GM10248 (cell line): ENCODE measurements at places on chromosomes 16 and 17.

DNA sequence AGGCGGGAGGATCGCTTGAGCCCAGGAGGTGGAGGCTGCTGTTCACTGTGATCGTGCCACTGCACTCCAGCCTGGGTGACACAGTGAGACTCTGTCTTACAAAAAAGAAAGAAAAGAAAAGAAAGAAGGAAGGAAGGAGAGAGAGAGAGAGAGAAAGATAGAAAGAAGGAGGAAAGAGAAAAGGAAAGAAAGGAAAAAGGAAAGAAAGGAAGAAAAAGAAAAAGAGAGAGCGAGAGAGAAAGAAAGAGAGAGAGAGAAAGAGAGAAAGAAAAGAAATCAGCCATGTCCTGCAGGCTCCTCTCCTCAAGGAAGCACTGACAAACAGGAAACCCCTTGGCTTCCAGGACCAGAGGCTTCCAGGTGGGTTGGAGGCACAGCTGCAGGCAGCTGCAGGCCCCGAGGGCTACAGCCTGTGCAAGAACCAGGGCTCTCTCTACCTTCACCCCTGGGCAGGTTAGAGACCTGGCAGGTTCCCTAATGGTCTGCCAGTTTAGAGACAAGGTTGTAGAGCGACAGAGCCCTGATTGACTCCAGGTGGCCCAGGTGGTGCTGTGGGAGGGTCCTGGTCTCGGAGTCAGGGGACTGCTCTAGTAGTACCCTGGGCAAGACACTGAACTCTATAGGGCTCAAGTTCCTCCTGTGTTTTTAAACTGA lies 53.8 kb downstream of the PECAM1 start:
- no peak for DNase-seq

DNA sequence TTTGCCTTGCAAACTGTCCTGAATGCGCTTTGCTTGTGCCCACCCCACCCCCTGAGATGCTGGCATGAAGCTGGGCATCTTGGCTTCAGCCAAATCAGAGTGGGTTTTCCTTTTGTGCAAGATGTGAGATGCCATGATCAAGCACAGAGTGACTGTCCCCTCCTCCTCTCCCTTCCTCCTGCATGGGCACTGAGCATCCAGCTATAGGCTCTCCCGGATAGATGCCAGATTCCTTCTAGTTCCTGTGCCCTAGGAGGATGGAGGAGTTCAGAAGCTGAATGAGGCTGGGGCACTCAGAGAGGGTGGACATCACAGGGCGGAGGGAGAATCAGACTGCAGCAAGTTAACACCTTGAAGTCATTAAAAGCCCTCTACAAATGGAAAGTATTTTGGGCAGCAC lies 384.1 kb upstream of the CCL2 start:
- no peak for DNase-seq

GRCh38 chr16:74556375-74556922 lies 50.5 kb downstream of the GLG1 start:
- no peak for DNase-seq

- no peak for DNase-seq
Observed at GRCh38 chr16:65119901-65120401, 1.9 kb downstream of the CDH11 start.

- no peak for DNase-seq
Observed at GRCh38 chr17:50027881-50028735, 27.8 kb upstream of the ITGA3 start.

DNA sequence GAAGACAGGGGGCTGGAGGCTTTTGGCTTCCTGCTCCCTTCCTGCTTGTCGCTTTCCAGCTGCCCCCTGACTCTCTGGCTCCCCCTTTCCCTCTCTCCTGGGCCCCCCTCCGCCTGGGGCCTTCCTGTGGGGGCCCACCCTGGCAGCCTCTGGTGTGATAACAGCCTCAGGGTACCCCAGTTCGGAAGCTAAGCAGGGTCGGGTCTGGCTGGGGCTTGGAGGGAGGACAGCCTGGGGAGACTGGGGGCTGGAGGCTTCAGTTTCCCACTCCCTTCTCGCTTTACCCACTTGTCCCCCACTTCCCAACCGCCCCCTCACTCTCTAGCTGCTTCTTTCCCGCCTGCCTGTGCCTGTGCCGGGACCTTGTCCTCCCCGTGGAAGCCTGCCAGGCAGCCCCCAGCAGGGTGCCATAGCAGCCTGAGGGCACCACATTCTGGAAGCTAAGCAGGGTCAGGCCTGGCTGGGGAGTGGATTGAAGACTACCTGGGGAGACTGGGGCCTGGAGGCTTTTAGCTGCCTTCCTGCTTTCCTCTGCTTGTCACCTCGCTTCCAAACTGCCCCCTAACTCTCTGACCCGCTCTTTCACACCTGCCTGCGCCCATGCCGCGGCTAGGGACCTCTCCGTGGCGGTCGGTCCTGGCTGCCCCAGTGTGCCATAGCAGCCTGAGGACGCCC lies 2275.5 kb downstream of the TP53TG3F start:
- DNase-seq = peak; percentile 6

DNA sequence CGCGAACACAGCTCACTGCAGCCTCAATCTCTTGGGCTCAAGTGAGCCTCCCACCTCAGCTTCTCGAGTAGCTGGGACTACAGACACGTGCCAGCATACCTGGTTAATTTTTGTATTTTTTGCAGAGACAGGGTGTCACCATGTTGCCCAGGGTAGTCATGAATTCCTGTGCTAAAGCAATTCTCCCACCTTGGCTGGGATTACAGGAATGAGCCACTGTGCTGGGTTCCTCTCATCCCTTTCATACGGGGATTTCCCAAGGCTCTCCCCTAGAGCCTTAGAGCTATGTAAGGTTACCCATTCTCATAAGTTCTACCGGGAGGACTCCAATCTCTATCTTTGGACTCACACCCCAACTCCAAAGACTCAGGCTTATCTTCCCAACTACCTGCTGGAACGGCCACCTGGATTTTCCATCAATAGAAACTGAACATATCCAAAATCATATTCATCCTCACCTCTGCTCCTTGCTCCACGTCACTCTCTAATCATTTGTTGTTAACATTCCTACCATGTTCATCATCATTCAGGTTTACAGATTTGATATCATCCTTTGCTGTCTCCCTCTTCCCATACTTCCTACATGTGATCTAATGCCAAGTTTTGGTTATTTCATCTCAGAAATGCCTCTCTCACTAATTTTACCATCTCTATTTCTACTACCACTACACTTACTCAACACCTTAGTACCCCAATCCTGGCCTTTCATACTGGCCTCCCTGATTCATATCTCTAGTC lies 92.5 kb downstream of the NCOR1 start:
- no peak for DNase-seq

- DNase-seq = no peak
Observed at GRCh38 chr16:65754820-65755691, 611.4 kb upstream of the CDH5 start.

DNA sequence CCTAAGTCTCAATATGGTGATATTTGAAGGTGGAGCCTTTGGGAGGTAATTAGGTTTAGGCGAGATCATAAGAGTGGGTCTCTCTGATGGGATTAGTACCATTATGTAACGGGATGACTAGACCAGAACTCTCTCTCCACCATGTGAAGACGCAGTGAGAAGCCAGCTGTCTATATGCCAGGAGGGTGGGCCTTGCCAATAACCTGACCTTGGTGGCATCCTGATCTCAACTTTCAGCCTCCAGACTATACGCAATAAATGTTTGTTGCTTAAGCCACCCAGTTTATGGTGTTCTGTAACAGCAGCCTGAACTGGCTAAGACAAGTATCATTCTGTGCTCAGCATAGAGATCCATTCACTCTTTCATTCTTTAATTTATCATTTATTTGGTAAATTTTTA lies 167.2 kb upstream of the CDH11 start:
- no peak for DNase-seq

GRCh38 chr17:79461041-79461440 lies 149.8 kb downstream of the RBFOX3 start:
- no peak for DNase-seq

GRCh38 chr17:72862276-72862999 lies 230.1 kb downstream of the SLC39A11 start:
- no peak for DNase-seq

DNA sequence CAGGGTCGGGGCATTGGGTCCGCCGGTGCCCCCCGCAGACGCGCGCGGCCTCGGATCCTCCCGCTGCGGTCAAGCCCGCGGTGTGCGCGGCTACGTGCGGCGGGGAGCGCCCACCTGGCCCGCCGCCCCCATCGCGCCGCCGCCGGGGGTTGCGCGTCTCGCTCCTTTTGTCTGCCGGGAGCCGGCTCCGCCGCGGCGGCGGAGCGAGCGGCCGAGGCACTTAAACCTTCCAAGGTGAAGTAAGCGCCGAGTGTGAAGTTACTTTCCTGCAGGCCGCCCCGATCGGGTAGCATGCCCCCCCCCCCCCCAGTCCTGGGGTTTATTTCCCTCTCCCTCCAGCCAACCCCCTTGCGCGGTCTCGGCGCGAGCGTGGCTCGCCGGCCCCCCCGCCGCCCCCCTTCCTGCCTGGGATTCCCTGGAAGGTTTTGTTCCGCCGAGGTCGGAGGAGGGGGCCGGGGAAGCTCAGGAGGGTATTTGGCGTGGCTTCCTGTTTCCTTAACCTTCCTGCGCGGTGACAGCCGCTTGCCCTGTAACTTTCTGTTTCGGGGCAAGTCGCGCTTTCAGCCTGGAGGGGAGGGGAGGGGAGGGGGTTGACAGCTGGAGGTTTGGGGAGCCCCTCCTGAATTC lies 56.6 kb upstream of the GSE1 start:
- peak; percentile 77 for DNase-seq

DNA sequence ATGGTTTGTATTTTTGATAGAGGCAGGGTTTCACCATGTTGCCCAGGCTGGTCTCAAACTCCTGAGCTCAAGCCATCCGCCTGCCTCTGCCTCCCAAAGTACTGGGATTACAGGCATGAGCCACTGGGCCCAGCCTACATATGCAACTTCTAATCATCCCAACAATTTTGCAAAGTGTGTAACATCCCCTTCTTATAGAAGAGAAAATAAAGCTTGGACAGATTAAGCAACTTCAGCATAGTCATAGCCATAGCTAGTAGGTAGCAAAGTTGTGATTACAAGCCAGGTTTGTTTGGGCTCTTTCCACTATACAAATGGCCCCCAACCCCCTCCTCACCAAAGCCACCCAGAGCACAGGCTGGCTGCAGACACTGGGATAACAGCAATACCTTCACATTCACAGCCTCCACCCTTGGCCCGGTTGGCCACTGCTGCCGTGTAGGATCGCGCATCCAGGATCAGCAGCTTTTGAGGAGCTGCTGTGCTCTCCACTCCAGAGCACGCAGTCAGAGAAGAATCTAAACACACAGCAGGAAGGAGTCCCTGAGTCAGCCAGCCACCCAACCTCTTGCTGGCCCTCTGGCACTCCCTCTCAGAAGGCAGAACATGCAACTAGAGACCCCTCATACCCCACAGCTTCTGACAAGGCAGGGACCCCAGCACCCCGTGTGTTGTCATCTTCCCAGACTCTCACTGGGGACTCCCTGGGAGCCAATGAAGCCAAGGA lies 7.9 kb downstream of the MTMR4 start:
- no peak for DNase-seq

DNA sequence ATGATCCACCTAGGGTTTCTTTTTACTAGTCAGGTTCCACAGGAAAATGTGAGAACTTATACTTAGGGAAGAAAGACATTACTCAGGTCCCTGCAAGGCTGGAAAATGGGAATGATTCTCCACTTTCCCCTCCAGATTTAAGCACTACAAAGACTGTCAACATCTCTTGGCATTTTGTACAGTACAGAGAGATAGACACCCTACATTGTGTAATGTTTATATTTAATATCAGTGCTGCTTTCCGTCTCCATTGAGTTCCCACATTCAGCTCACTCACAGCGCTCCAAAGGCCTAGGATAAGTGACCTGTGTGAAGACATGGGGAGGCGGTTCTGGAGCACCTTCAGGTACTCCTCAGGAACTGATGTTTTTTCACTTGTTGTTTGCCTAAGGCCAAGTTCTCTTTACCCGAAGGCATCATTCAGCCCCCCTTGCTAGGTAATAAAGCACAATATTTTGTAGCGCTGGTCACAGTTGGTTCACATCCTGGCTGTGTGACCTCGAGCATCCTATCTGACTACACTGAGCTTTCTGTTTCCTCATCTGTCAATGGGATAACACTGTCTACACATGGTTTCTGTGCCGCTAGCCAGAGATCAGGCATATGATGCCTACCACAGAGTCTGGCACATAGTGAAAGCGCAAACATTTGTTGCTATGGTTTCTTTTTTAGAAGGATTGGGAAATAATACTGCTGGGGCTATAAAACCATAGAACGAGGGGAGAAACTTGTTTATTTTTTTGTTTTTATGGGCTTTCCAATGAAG lies 226.6 kb downstream of the ZFHX3 start:
- DNase-seq = no peak

DNA sequence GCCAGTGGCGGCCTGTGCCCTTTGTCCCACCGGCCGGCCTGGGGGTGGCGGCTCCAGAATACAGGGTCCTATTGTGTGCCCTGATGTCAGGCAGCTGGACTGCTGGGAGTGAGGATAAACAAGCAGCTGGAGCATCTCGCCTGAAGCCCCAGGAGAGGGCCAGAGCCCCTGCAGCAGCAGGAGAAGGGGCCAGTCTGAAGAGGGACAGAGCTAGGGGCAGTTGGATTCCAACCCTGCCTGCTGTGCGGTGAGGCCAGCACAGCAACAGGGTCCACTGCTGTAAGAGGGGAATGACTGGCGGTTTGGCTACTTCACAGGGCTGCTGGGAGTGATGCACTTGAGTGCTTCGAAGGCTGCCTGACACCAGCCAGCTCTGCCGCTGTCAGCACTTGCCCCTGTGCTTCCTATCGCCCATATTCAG lies 25.0 kb downstream of the RAB11FIP4 start:
- DNase-seq = no peak

GRCh38 chr16:2769675-2770056 lies 7.4 kb downstream of the ELOB start:
- no peak for DNase-seq

DNA sequence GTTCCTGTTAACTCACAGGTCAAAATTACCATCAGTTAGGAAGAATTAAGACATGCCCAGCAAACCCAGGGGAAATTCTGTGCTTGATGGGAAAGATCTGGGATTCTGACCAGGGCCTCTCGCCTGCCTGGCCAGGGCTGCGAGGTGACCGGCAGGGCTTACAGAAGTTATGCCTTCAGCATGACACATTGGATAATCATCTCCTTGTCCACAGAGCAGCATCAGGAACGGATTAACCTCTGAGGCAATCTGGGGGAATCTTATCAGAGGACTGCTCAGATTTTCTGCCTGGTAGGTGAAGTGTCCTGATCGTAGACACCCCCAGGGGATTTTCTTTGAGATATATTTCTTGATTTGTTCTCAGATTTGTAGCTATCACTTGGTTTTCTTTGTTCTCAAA lies 172.5 kb downstream of the HS3ST3A1 start:
- DNase-seq = no peak
